ENCODE measurements at places on chromosomes 7 and 10.
A peak's percentile ranks its signal among the peaks of the same experiment; 100 is the strongest.

DNA sequence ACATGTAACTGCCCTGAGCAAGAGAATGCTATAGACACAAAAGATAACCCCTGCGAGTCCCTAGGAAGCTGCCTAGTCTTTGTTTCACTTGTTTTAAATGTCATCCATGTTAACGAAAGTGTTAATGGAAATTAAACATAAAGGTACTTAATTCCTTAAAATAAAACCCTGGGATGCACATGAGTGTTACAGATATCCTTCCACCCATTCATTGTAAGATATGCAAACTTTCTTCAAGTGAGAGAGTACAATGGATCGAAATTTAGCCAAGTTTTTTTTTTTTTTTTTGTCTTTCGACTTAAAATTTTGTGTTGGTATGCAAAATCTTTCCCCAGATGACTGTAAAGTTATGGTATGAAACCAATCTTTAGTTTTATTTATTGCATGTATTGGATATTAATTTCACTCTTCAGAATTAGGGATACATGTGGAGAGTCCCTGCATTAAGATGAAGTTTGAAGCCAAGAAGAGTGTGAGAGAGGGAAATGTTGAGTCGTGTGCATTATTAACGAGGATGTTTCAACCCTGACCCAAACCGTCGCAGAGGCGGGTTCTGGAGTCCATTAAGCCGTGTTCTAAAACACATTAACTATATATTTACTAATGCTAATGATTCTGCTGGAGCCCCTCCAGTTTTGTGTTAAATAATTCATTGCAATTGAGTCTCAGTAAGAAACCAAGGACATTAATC, 1.6 kb downstream of the CDK14 start:
- no peak for DNase-seq

GRCh38 chr7:7563813-7564212, 2.9 kb upstream of the MIOS start:
- no peak for DNase-seq

GRCh38 chr10:31926765-31927564, 1.7 kb downstream of the ARHGAP12 start:
- no peak for DNase-seq

GRCh38 chr10:129689671-129690071, 222.6 kb downstream of the MGMT start:
- DNase-seq, result no peak

DNA sequence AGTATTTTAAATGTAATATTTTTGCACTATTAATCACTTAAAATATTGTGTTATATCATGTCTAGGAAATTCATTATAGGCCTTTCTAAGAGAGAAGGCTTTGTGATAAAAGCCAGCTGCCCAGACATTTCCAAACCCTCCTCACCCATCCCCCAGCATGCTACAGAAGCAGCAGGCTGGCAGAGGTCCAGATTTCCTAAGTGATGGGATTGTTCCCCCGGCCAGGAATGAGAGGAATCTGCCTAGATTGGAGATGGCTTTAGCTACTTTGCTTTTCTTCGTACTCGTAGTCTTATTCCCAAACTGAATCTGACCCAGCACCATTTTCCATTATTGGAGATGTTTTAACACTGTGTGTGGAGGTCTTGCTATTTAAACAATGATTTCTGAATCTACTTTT, 29.4 kb downstream of the CDK14 start:
- peak; percentile 55 for DNase-seq

GRCh38 chr10:30683496-30683895, 53.9 kb upstream of the LYZL2 start:
- no peak for DNase-seq

GRCh38 chr10:101066146-101066895, 4.5 kb downstream of the KAZALD1 start:
- DNase-seq, result peak; percentile 71

- DNase-seq, result no peak
Observed at GRCh38 chr10:12950583-12951128, 50.9 kb downstream of the CCDC3 start.
